NCI-H526 (cell line): ENCODE measurements at places on chromosomes 3 and 15.

DNA sequence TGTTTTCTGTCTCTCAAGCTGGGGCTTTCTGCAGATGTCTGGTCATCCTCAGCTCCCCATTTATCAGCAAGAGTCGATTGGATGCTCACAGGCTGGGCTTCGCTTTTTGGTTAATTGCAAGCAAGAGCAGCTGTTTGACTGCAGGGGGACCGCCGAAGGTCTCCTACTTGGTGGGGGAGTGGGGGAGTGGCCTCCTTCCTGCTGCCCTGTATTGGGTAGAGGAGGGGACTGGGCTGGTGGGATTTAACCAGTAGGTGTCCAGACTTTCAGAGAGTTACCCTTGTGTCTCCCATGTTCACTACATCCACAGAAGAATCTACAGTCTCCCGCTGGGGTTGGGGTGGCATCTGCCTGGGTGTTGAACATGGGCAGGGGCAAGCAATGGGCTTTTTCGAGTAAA is 78.7 kb downstream of the PLXNA1 start:
- DNase-seq: no peak

- no peak for DNase-seq
These were observed 322.6 kb upstream of the KCNH8 start for GRCh38 chr3:18825665-18826064.

DNA sequence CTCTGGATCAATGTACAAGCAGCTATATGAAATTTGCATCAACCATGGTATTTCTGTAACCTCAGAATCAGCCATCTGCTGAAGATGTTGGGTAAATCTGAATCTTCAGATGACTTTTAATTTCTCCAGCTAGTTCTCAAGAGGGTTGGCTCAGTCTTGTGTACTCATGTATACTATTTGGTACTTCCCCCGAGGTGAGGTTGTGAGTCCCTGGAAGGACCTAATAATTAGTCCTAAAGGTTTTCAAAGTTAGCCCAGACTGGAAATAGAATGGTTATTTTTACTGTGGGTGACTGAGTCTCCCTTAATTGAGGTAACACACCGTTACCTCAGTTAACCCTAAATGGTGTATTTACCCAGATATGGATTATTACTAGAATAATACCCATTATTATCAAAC is 104.3 kb upstream of the THSD4 start:
- DNase-seq: no peak

- DNase-seq: no peak
These were observed 62.3 kb downstream of the EPHB1 start for GRCh38 chr3:134857356-134857755.

GRCh38 chr15:82945326-82945725 is 7.2 kb downstream of the HOMER2 start:
- DNase-seq: no peak

- DNase-seq: no peak
These were observed 94.0 kb upstream of the IQSEC1 start for GRCh38 chr3:13167064-13167743.
